ENCODE measurements at places on chromosomes 5 and 9. TPM values are rescaled to one million over a fixed set of nuclear protein-coding genes. Genes with fewer than 3 reads are reported as not detected.

The STPG3 gene
- total RNA-seq, result not detected

The TMEM215 gene
- total RNA-seq, result 9.0 TPM

The OR5C1 gene
- total RNA-seq, result not detected

The NPR3 gene
- total RNA-seq, result 6.2 TPM

The LHX3 gene
- total RNA-seq, result not detected

The VCAN gene
- 427 TPM for total RNA-seq

The RELL2 gene
- 18.9 TPM for total RNA-seq

The SLC22A4 gene
- total RNA-seq, result 2.5 TPM

The GMCL2 gene
- total RNA-seq, result not detected

The DMAC1 gene
- 30.0 TPM for total RNA-seq

The FCN2 gene
- not detected for total RNA-seq

The INSL6 gene
- not detected for total RNA-seq

The CNTLN gene
- 25.1 TPM for total RNA-seq

The ANKRD33B gene
- total RNA-seq, result 1.8 TPM

The CCDC180 gene
- 16.1 TPM for total RNA-seq

The CNOT8 gene
- 76.8 TPM for total RNA-seq

The PKD2L2 gene
- 0.46 TPM for total RNA-seq

The P4HA2 gene
- 14.5 TPM for total RNA-seq

The ADAMTS6 gene
- 27.5 TPM for total RNA-seq

The PCDHGB2 gene
- total RNA-seq, result 7.6 TPM

The KYAT1 gene
- total RNA-seq, result 9.0 TPM

The MYOZ3 gene
- 6.7 TPM for total RNA-seq

The MYOT gene
- 1.8 TPM for total RNA-seq
